Stomach (tissue), 19 donors: ENCODE measurements at places on chromosomes 12 and 14. TPM values are rescaled to one million over a fixed set of nuclear protein-coding genes. Genes with fewer than 3 reads are reported as not detected.
A peak's percentile ranks its signal among the peaks of the same experiment; 100 is the strongest.

- H3K27me3 ChIP-seq = no peaks in the 10 kb centered on the region
- no peak overlapping the region for H3K27ac ChIP-seq
- H3K4me3 ChIP-seq = no peak overlapping the region
- no peaks in the 10 kb centered on the region for H3K36me3 ChIP-seq
- no peaks in the 10 kb centered on the region for H3K4me1 ChIP-seq
Observed at GRCh38 chr12:80756875-80757274, 40.2 kb downstream of the MYF5 start.

GRCh38 chr14:100898935-100899883, 4.3 kb downstream of the RTL1 start:
- H3K27me3 ChIP-seq = peaks cover 89% of the 10 kb centered on the region
- H3K4me3 ChIP-seq = no peak overlapping the region
- H3K36me3 ChIP-seq = no peaks in the 10 kb centered on the region
- no peak overlapping the region for H3K27ac ChIP-seq
- peaks cover 5% of the 10 kb centered on the region for H3K4me1 ChIP-seq

- peaks cover 13% of the 10 kb centered on the region for H3K4me1 ChIP-seq
- H3K36me3 ChIP-seq = peaks cover 64% of the 10 kb centered on the region
- H3K27me3 ChIP-seq = no peaks in the 10 kb centered on the region
- no peak overlapping the region for H3K4me3 ChIP-seq
Observed at GRCh38 chr14:96285667-96286066, 29.7 kb downstream of the BDKRB1 start.

- DNase-seq = peak; percentile 35
- no peak overlapping the region for H3K27ac ChIP-seq
- H3K4me1 ChIP-seq = no peaks in the 10 kb centered on the region
- no peaks in the 10 kb centered on the region for H3K36me3 ChIP-seq
- no peaks in the 10 kb centered on the region for H3K27me3 ChIP-seq
- no peak overlapping the region for H3K4me3 ChIP-seq
Observed at GRCh38 chr14:60590991-60591414, 58.3 kb downstream of the SIX1 start.

DNA sequence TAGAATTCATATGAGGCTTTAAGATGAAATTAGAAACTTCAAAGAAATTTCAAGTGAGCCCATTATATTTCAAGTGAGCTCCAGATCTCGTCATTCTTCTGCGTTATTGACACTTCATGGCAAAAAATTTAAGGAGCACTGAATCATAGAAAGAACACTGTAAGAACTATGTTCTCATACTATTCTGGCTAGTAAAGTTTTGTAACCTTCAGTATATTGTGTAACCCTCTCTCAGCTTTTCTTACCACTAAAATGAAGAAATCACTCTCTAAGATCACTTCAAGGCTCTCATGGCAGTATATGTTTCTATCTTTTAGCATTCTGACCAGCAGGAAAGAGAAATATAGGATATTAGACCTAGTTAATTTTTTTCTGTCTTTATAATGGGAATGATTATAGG, 6.3 kb downstream of the GPHN start:
- no peak overlapping the region for H3K27ac ChIP-seq
- no peaks in the 10 kb centered on the region for H3K36me3 ChIP-seq
- H3K27me3 ChIP-seq = no peaks in the 10 kb centered on the region
- H3K4me3 ChIP-seq = no peak overlapping the region
- peaks cover 38% of the 10 kb centered on the region for H3K4me1 ChIP-seq
- DNase-seq = no peak

- no peak for DNase-seq
- H3K36me3 ChIP-seq = no peaks in the 10 kb centered on the region
- no peaks in the 10 kb centered on the region for H3K27me3 ChIP-seq
- peaks cover 11% of the 10 kb centered on the region for H3K4me1 ChIP-seq
- no peak overlapping the region for H3K4me3 ChIP-seq
- no peak overlapping the region for H3K27ac ChIP-seq
Observed at GRCh38 chr12:98639491-98639890, 5.1 kb downstream of the IKBIP start.

GRCh38 chr12:42744539-42745182, 155.1 kb upstream of the PRICKLE1 start:
- no peaks in the 10 kb centered on the region for H3K27me3 ChIP-seq
- H3K4me1 ChIP-seq = no peaks in the 10 kb centered on the region
- H3K27ac ChIP-seq = no peak overlapping the region
- no peaks in the 10 kb centered on the region for H3K36me3 ChIP-seq
- DNase-seq = no peak

DNA sequence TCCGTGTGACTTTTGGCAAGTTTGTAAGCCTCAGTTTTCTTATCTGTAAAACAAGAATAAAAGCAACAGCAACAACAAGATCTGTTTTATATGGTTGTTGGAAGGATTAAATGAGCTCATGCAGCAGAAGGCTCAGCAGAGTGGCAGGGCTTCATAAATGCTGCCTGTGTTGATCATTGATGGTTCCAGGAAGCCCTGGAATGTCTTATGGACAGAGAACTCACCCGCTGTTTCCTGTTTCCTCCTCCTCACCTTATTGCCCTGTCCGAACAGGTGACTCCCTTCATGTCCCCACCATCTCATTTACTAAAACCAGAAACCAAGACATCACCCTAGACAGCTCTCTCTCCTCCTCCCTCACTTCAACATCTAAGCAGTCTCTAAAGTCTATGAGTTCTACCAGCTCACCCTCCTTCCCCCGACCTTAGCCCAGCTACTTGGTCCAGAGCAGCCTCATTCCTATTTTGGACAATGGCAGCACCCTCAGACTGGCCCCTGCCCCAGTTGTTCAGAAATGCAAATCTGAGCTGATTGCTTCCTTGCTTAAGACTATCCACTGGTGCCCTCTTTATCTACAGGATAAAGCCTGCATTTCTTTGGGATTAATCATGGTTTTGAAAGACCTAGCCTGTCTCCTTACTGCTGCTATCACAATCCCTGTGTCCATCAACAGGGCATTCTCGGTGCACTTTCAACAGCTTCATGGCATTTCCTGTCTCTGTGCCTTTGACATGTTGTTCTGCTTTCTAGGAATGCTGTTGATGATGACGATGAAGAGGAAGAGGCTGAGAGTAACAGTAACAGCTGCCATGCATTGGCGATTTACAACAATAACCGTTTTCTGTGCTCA, 21.4 kb upstream of the GSG1 start:
- no peak overlapping the region for H3K27ac ChIP-seq
- no peak for DNase-seq
- H3K4me3 ChIP-seq = no peak overlapping the region
- H3K27me3 ChIP-seq = no peaks in the 10 kb centered on the region
- no peaks in the 10 kb centered on the region for H3K36me3 ChIP-seq

GRCh38 chr12:92369056-92369455, 223.4 kb upstream of the BTG1 start:
- H3K36me3 ChIP-seq = no peaks in the 10 kb centered on the region
- no peak for DNase-seq
- H3K4me1 ChIP-seq = no peaks in the 10 kb centered on the region

DNA sequence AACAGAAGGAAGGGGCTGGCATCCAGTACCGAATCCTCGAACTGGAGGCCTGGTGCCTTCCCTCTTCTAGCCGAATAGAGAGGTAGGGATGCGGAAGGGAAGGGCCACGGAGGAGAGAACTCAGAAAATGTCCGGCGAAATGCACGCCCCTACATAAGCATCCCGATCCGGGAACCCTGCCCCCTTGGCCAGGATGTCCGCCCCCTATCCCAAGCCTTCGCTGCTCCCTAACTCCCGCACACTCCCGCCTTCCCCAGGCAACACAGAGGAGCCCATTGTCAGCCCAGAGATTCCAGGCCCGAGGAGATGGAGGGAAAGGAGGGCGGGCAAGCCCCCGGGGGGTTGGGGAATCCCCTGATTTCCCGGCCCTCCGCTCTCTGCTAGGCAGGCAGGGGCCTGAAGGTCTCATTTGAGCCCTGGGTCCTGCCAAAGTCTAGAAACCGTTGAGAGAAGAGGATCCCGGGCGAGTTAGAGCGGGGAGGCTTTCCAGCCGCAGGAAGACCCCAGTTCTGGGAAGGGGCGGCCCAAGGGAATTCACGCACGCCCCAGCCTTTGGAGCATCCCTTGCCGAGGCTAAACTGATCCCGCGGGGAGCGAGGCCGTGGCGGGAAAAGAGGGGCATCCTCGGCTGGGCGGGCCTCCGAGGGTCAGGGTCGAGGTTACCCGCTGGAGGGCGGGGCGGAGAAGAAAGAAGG, 569 bp upstream of the ARHGEF40 start:
- H3K4me3 ChIP-seq = peak overlapping the region; percentile 90
- peaks cover 6% of the 10 kb centered on the region for H3K27me3 ChIP-seq
- DNase-seq = peak; percentile 87
- H3K27ac ChIP-seq = peak overlapping the region; percentile 87
- H3K36me3 ChIP-seq = peaks cover 20% of the 10 kb centered on the region

- peaks cover 13% of the 10 kb centered on the region for H3K36me3 ChIP-seq
- peak; percentile 58 for DNase-seq
- H3K4me3 ChIP-seq = peak overlapping the region; percentile 84
Observed at GRCh38 chr14:35046751-35047536, 872 bp downstream of the FAM177A1 start.

- peaks cover 43% of the 10 kb centered on the region for H3K4me1 ChIP-seq
- H3K36me3 ChIP-seq = peaks cover 5% of the 10 kb centered on the region
- no peaks in the 10 kb centered on the region for H3K27me3 ChIP-seq
- peak overlapping the region; percentile 85 for H3K4me3 ChIP-seq
- DNase-seq = no peak
Observed at GRCh38 chr12:105107171-105107493, 399 bp upstream of the WASHC4 start.

- H3K27ac ChIP-seq = no peak overlapping the region
- no peak for DNase-seq
- no peaks in the 10 kb centered on the region for H3K4me1 ChIP-seq
- no peaks in the 10 kb centered on the region for H3K27me3 ChIP-seq
Observed at GRCh38 chr14:61113561-61114225, 132.6 kb downstream of the SLC38A6 start.

The KCNC2 gene
- total RNA-seq = not detected

The CEBPE gene
- not detected for total RNA-seq

The AQP5 gene
- not detected for total RNA-seq

The NKX2-1 gene
- total RNA-seq = not detected

The CLEC4A gene
- not detected for total RNA-seq
